ENCODE measurements at places on chromosomes 12 and 14. TPM values are rescaled to one million over a fixed set of nuclear protein-coding genes. Genes with fewer than 3 reads are reported as not detected.

Gene MEG3
- total RNA-seq: 250 TPM

Gene MMAB
- total RNA-seq: 21.9 TPM

Gene SCNN1A
- 1.3 TPM for total RNA-seq

Gene SMCO3
- 5.0 TPM for total RNA-seq

Gene RNF212B
- total RNA-seq: not detected

Gene KCNJ8
- 12.9 TPM for total RNA-seq

Gene LTB4R
- 2.8 TPM for total RNA-seq

All from spinal cord (tissue), 10 donors.